PC-9 (cell line): ENCODE measurements at places on chromosomes 5 and 9. TPM values are rescaled to one million over a fixed set of nuclear protein-coding genes. Genes with fewer than 3 reads are reported as not detected.

The AGXT2 gene
- total RNA-seq: not detected in 2 replicates

The PCDH12 gene
- not detected in 2 replicates for total RNA-seq

The OR1Q1 gene
- total RNA-seq: not detected in 2 replicates

The PROB1 gene
- 2.6 and 2.9 TPM in 2 replicates for total RNA-seq

The CTXN3 gene
- not detected in 2 replicates for total RNA-seq

The IRX4 gene
- total RNA-seq: not detected in 2 replicates

The CRHBP gene
- total RNA-seq: not detected in 2 replicates

The SLC6A7 gene
- total RNA-seq: 0.25 TPM in 1 of 2 replicates, not detected in the other

The UBAP2 gene
- total RNA-seq: 21.2 and 27.6 TPM in 2 replicates

The PAEP gene
- total RNA-seq: not detected in 2 replicates

The CDX1 gene
- total RNA-seq: not detected in 2 replicates

The PHF24 gene
- total RNA-seq: not detected in 2 replicates

The NR4A3 gene
- not detected in 2 replicates for total RNA-seq

The CCL27 gene
- total RNA-seq: 0.44 and 0.98 TPM in 2 replicates

The PAXX gene
- total RNA-seq: 54.9 and 78.9 TPM in 2 replicates
